ENCODE measurements at places on chromosomes 5 and 9.

DNA sequence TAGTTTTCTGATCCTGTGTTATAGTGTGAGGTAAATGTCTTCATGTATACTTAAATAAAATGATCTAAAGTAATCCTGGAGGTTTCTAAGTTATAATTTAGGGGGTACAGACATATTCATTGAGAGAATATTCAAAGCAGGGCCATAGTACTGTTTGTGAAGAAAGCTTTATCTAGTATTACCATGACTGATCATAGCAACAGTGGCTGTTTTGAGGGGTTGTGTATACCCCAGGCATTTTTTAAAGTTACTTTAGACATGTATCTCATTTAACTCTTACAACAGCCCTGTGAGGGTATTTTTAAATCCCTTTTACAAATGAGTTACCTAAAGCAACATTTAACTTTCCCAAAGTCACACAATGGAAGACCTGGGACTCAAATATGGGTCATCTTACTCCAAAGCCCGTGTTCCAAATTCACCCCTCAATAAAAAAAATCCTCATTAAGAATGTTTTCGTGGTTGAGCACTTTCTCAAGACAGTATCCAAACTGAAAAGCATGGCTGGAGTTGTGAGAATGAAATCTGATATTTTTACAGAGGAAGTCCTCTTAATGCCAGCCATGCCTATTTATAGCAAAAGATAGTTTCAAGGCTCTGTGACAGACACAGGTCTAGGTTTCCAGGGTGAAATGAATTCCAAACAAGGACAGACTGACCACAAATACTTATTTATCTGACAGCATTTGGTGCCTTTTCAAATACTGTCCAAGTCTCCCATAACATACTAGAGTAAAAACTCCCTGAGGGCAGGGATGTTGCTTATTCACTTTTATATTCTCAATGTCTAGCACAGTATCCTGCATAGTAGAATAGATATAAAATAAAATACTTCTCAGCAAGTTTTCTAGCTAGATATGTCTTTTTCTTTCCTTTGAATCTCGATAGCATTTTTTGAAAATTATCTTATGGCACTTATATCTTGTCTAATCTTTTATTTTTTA lies 10.4 kb downstream of the STOM start:
- no peak for DNase-seq

GRCh38 chr9:135586601-135587109 lies 25.1 kb downstream of the PAEP start:
- DNase-seq, result no peak

DNA sequence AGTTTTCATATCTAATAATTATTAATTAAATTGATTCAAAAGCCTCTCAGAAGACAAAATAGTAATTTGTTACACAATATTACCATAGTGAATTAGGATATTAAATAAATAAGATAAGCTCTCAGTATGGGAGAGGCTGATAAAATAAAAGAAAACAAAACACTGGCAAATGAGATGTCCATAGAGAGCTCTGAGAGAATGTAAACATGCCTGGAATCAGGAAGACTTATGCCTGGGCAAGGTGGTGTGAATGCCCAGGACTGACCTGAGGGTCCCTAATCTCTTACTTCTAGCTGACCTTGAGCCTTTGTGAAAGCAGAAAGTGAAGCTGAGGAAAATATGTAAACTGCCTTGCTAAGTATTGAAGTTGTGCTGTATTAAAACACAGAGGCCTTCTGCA lies 616.5 kb downstream of the PTPRD start:
- DNase-seq, result no peak

GRCh38 chr5:67377631-67378030 lies 181.0 kb upstream of the CD180 start:
- DNase-seq, result no peak

DNA sequence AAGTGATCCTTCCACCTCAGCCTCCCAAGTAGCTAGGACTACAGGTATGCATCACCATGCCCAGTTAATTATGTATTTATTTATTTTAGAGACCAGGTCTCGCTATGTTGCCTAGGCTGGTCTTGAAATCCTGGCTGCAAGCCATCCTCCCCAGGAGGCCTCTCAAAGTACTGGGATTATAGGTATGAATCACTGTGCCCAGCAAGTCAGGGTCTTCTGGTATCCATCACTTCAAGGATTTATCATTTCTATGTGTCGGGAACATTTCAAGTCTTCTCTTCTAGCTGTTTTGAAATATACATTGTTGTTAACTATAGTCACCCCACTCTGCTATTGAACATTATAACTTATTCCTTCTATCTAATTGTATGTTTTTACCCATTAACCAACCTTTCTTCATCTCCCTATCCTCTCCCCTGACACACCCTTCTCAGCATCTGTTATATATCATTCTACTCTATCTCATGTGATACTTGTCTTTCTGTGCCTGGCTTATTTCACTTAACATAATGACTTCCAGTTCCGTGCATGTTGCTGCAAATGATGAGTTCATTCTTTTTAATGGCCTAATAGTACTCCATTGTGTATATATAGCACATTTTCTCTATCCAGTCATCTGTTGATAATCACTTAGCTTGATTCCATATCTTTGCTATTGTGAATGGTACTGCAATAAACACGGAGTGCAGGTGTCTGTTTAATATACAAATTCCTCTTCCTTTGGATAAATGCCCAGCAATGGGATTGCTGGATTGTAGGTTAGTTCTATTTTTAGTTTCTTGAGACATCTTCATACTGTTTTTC lies 26.4 kb downstream of the UTP15 start:
- DNase-seq, result no peak

DNA sequence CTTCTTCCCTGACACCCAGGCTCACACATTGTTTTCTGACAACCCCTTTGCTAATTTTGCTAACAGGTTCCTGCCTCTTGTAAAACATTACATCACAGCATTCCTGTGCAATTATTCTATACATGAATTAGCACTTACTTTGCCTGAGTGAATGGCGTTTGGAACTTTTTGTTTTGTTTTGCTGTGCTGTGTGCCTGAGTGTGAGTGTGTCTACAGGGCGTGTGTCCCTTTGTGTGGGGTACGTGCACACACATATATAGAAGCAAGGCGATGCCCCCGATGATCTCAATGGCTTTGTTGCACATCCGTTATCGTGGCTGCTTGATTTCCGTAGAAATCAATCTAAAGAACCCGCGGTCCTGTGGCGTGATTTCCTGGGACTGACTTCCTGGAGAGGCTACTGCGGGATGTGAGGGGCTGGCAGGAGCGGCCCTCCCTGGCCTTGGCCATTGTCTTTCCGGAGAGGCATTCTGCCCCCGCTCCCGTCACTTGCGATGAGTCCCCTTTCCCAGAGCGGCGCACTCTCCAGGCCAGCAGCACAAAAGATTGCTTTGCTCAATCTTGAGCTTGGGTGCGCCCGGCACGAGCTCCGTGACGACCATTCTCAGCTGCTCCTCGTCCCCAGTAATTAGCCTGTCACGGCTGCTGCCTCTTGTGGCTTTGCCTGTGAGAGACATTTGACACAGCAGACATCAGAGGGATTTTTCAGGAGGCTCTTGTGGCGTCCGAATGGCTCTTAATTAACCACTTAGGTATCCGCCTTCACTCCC lies 398.1 kb upstream of the IRX1 start:
- DNase-seq, result no peak

DNA sequence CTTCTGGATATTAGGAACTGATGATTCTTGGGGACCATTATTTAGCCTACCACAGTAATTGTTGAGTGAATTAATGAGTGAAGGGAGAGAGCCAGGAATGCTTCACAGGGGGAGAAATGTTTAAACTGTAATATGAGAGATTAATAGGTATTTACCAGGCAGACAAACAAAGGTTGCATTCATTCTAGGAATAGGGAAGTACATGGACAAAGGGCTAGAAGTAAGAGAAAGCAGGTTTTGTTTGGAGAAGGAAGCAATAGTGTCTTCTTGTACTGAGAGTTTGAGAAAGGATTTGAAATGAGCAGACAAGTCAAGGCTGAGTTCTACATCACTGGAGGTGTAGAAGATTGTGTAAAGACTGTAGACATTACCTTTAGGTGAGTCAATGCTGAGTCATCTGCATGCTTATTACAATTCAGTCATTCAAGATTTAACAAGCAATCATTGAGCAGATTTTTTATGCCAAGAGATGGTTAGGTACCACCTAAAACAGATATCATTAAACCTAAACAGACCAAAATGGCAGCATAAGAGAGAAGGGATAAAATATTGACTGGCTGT lies 8.0 kb downstream of the TAF1L start:
- no peak for DNase-seq

- no peak for DNase-seq
Observed at GRCh38 chr9:30293231-30293630, 2091.2 kb upstream of the ACO1 start.

- no peak for DNase-seq
Observed at GRCh38 chr5:175684931-175685330, 27.1 kb downstream of the HRH2 start.

- DNase-seq, result no peak
Observed at GRCh38 chr5:20683241-20683940, 695.4 kb upstream of the CDH18 start.

GRCh38 chr5:107636555-107636954 lies 34.2 kb downstream of the EFNA5 start:
- no peak for DNase-seq

- peak; percentile 43 for DNase-seq
Observed at GRCh38 chr5:140322751-140323731, 20.1 kb upstream of the PFDN1 start.

DNA sequence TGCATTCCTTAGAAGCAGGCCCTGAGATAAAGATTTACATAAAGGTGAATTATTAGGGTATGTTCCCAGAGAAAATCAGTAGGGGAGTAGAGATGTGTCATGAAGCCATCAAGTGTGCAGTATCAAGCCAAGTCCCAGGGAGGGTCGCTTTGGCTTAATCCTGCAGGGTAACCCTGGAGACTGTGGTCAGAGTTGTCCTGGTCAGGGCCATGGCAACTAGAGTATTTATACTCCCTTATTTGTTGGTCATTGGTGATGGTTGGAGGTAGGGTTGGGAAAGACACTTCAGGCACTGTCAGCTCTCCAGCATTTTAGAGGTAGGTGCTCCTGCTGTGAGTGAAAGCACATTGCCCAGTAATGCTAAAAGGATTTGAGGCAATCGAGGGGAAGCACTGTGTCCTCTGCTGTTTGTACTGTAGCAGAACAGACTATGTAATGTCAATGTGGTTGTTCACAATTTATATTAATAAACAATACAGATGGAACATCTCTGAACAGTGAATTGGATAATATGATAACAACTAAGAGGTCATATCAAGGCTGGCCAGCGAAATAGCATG lies 108.9 kb downstream of the GDNF start:
- DNase-seq, result no peak
